Frontal cortex (tissue), 4 donors: ENCODE measurements at places on chromosomes 12 and 14.
A peak's percentile ranks its signal among the peaks of the same experiment; 100 is the strongest.

- no peak for DNase-seq
Measured at GRCh38 chr12:67331123-67331522, 62.0 kb downstream of the CAND1 start.

- DNase-seq = no peak
Measured at GRCh38 chr12:54282949-54283593, 2.5 kb downstream of the HNRNPA1 start.

DNA sequence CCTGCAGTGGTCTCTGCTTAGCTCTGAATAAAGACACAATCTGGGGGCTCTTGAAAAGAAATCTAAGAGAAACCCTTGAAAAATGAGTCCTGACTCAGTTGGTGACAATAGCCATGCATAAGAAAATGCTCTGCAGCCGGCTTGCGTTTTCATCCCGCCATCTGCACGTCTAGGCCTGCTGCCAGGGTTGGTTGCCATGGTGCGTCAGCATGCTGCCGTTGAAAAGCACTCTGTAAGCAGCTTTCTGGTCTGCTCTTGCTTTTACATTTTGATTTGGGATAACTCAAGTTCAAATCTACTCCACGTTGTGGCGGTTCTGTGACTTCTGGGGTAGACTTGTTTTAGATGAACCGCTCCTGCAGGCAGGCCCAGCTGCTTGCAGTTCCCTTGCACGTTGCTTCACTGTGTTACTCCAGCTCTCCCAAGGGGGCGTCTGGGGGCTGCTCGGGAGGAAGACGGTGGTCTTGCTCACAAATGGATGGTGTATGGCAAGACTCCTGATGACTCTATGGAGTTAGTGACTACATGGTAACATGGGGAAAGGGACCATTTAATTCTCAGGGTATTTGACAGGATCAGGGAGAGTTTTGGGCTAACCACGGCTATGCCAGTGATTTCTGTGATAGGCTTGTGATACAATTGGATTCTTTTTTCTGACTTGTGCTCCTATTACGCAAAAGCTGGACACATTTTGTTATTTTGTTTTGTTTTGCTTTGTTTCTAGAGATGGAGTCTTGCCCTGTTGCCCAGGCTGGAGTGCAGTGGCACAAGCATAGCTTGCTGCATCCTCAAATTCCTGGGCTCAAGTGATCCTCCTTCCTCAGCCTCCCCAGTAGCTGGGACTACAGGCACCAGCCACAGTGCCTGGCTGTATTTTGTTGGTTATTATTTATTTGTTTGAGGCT is 15.8 kb downstream of the WNT5B start:
- peak; percentile 85 for DNase-seq

DNA sequence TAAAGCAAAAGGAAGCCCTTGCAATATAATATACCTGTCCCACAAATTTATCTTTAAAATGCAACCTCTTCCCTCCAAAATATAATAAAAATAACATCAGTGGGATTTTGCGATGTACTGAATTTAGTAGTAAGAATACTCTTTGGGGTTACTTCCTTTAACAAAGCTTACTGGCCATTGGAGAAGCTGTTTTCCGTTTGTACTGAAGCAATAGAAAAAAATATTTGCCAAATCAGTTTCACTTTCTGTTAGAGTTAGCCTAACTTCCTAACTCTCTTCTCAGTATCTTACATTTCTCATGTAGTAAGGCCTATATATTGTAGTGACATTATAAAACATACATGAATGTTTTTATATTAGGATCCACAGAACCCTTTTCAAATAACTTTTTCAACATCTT is 3.7 kb downstream of the MAX start:
- DNase-seq = no peak

- DNase-seq = no peak
Measured at GRCh38 chr12:131808744-131809371, 19.3 kb upstream of the MMP17 start.

DNA sequence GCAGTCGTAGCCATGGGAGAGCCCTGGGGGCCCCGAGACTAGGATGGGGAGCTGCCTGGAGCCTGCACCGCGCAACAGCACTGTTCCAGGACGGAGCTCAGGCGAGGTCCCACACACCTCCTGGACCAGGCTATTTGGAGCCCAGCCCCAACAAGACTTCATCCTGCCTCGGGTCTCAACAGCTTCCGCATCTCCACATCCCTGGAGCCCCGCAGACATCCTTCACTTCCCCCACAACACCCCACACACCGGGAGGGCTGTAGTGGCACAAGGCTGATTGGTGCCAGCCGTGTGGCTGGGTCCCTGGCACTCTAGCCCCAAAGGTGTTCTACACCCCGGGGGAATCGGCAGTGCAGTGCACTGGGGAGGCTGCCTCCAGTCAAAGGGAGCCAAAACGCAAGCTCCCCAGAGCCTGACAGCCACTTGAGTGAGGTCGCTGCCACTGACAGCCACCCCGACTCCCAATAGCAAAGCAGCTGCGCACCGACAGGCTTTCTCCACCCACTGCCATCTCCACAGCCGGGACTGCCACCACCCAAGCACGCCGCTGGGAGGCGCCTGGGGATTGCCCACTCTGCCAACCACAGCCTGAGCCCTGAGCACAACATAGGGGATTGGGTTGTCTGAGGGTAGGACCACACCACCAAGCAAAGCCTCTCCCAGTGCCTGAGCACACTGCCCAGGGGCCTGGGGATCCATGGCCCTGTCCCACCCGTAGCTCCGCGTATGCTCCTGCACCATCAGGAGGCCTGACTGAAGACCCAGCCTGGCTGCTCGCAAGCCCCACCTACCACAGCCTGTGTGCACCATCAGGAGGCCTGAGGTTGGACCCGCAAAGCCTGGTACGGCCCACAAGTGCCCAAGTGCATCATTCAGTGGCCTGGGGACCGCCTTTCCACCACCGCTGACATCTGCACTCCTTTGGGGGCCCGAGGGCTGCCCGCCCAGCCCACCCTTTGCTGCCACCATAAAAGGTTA is 13.2 kb upstream of the KLRF1 start:
- DNase-seq = peak; percentile 54

GRCh38 chr14:37579274-37579673 is 15.8 kb downstream of the FOXA1 start:
- DNase-seq = no peak

DNA sequence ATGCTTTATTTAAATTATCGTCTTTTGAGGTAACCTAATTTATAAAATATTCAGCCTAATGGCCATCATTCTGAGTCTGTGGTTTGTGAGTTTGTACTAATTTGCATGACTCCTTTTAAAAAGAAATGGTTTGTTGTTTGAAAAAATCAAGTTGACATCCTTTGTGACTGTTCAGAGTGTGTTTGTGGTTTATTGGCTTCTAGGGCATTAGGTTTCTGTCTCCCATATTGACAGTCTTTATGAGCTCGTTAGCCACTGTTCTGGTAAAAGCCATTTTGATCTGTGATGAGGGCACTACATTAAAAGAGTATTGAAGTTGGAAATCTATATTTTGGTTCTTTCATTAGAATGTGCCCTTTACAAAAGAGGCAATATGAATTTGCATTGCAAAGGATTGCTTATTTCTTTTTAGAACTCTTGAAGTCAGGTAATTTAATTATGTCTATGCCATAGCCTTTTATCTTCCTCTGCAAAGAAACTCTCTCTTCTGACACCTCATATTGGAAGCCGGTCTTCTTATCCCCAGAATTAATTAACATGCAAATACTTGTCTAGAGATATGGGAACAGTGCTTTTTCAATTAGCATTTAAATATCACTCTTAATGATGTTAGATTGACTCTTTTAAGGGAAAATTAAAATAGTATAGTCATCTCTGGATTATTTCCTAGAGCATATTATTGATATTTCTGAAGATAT is 95.0 kb downstream of the CRADD start:
- no peak for DNase-seq

GRCh38 chr12:117236456-117237001 is 46.3 kb upstream of the FBXO21 start:
- DNase-seq = peak; percentile 68

DNA sequence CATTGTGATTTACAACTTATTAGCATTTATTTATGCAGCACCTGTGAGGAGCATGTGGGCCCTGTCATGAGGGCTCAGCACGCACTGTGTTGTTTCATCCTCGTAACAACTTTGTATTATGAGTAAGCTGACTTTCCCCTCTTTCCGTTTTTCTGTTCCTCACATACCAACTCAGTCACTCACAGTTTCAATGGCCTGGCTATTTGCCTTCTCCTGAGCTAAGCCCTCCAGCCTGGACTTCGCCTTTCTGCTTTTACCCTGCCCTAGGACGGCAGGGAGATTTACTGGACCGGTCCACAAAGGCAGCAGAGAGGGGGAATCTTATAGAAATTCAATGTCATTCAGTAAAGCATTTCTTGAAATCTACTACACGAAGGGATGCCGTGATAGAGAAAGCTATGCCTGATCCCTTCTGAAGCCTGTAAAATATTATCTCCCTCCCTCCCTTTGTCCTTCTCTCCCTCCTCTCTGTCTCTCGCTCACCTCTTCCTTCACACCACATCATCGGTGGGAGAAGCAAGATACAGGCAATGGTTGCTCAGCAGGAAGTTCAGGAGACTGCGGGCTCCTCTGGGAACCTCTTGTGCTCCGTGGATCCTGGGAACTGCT is 219.2 kb upstream of the TBX3 start:
- DNase-seq = no peak
